Endothelial cell (in vitro differentiated cells): ENCODE measurements at places on chromosomes 5 and 9. TPM values are rescaled to one million over a fixed set of nuclear protein-coding genes. Genes with fewer than 3 reads are reported as not detected.
A peak's percentile ranks its signal among the peaks of the same experiment; 100 is the strongest.

Gene SPINK6
- total RNA-seq = not detected

Gene STK32A
- total RNA-seq = 0.87 TPM

Gene GRPEL2
- 51.1 TPM for total RNA-seq

Gene ANKS6
- 17.2 TPM for total RNA-seq

Gene LEAP2
- 0.82 TPM for total RNA-seq

Gene EPB41L4A
- total RNA-seq = 50.6 TPM

Gene NUTM2G
- not detected for total RNA-seq

Gene NME5
- total RNA-seq = 0.82 TPM

Gene UNC13B
- total RNA-seq = 39.9 TPM

GRCh38 chr5:54091307-54092130, 218.9 kb downstream of the ARL15 start:
- no peak for DNase-seq

DNA sequence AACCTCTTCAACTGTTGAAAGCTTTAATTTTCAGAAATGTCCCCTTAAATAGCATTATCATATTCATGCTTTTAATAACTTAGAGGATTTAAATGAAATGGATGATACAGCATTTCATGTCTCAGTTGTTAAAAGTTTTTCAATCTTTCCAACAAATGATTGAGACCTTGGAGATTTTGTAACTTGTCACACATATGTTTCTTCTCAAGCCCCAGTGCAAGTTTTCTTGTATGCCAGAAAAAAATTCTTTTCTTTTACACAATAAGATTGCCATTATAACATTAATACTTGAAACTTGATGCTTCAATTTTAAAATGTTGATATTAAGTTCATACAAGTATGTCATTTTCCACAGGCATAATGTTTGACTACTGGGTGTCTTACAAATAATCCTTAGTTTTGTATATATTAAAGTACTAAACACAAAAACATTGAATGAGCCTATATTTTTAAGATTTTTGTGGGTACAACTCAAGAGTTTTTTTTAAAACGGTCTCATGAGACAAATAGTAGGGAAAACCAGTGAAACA, 124.5 kb downstream of the AGTPBP1 start:
- no peak for DNase-seq

GRCh38 chr9:26392639-26393038, 500.0 kb downstream of the CAAP1 start:
- no peak for DNase-seq

DNA sequence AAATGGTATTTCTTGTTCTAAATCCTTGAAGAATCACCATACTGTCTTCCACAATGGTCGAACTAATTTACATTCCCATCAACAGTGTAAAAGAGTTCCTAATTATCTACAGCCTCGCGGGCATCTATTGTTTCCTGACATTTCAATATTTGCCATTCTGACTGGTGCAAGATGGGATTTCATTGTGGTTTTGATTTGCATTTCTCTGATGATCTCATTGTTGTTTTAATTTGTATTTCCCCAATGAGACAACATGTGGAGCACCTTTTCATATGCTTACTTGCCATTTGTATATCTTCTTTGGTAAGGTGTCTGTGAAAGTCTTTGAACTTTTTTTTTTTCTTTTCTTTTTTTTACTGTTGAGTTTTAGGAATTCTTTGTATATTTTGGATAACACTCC, 473.6 kb downstream of the KCTD16 start:
- DNase-seq = no peak

GRCh38 chr5:122385286-122385685, 73.2 kb downstream of the SNCAIP start:
- DNase-seq = no peak

DNA sequence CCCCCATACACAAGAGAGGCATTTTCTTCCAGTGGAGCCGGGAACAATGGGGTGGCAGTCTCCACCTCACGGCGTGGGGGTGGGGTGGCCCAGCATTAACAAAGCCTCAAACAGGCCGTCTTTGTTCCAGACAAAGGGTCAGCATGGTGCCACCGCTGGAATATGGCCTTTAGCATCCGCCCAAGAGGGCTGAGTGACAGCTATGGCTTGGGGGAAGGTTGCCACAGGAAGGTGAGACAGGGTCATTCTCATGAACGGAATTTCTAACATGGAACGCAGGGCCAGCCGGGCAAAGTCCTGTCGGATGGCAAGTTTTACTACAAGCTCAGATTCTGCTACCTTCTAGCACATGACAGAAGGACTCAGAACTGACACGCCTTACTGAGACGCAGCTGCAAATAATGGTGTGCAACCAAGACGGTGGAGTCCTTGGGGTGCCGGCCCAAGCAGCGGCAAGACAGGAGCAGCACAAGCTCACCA, 64.0 kb downstream of the OTULIN start:
- peak; percentile 40 for DNase-seq

DNA sequence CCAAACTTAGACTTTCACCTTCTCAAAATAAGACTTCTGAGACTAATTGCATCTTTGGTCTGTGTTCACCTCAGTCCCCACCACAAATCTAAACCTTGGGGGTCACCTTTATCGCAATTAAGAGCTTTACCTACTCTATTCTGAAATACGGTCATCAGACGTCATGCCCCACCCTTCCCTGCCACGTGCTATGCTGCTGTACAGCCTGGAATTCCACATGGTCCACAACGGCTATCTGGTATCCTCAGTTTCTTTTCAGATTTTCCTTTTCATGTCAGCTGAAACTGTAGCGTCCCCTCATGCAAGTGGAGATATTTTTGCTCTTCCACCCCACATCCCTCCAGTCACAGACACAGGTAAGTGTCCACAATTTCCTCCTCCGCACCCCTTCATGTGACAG, 511.1 kb downstream of the DIRAS2 start:
- DNase-seq = no peak

DNA sequence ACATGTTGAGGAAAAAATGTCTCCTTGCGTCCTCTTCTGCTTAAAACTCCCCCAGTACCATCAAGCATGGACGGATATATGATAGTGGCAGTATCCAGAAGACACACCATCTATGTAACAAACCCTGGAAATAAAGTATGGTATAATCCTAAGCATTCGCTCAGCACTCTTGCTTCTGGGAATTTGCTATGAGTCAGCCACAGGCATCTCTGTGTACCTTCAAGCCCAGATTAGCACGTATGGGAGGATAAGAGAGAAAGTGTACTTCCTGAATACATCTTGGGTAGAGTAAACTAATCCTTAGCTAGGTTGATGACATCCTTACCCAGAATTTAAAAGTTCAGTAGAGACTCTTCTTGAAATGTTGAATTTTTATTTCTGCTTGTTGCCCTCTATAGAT, 71.2 kb downstream of the GHR start:
- DNase-seq = no peak

DNA sequence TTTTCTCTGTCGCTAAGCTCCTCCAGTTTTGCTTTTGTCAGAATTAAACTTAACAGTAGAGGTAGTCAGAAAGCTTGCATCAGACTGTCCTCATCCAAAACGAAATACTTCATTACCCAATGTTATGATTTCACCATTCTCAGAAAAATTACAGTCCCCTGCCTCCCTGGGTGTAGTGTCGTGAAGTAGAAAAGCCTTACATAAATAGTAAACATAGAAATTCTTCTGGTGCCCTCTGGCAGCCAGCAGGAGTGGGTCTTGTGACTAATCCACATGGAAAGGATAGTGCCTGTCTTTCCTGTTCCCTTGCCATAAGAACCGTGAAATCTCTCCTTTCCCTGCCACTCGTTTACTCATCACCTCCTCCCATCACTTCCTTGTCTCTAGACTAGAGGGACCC, 230.6 kb downstream of the GNA14 start:
- DNase-seq = no peak

GRCh38 chr5:60352992-60353599, 346.9 kb downstream of the DEPDC1B start:
- DNase-seq = no peak
